ENCODE measurements at places on chromosomes 16 and 17. TPM values are rescaled to one million over a fixed set of nuclear protein-coding genes. Genes with fewer than 3 reads are reported as not detected.

DNA sequence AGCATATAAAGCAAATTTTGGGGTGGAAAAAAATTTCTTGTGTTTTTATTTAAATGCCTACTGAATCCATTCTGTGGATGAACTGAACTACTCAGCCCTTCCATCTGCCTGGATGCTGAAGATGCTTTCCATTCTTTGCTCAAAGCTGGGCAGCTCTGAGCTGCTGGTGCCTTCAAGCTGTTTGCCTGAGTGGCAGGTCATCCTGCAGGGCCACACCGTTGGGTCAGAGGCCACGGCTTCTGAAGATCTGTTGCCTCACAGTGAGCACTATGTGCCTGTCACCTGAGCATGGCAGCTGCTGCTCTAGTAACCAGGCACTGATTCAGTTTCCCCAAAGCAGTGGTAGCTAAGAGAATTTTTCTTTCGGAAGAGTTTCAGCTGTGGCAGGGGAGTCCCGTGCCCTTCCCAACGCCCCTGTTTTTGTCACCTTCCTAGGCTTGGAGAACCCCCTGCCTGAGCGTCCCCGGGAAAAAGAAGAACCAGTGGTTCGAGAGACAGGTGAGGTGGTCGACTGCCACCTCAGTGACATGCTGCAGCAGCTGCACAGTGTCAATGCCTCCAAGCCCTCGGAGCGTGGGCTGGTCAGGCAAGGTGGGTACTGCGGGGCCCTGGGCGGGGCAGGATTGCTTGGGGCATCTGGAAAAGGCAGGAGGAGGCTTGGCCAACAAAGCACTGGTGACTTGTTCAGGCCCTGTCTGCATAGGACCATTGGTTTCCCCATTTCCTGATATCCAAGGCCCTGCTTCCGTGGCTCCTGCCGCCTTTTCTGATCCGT, 8.5 kb downstream of the PLK1 start:
- no peak for DNase-seq

DNA sequence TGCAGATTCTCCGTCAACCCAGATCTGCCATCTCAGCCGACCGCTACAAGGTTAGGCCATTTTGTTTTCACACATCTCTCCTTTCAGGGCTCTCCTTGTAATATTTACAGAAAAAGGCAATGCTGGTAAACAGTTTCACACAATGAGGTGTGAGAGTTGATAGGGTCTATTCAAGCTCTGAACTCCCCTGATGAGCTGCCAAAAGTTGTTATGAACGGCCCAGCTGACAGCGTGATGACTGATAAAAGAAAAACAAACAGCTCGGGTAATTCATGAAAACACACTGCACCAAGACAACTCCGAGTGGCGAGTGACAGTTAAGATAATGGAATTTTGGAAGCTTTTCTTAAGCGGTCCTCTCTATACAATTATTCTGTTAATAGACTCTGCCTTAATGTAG, 68.1 kb upstream of the IRX5 start:
- DNase-seq, result no peak

DNA sequence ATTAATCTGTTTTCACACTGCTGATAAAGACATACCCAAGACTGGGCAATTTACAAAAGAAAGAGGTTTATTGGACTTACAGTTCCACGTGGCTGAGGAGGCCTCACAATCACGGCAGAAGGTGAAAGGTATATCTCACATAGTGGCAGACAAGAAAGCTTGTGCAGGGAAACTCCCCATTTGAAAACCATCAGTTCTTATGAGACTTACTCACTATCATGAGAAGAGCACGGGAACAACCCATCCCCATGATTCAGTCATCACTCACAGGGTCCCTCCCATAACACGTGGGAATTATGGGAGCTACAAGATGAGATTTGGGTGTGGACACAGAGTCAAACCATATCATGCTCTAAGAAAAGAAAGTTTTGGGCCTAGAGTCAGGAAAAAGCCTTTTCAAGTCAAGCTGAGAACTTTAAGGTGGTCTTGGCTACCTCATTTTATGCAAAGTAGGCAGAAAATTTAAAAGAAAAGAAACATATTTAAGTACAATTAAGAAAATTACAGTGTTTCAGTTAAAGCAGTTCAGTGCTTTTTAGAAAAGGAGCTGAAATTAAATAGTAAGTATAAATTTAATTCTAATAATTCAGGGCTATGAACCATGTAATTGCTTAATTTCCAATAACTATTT, 24.9 kb upstream of the CRYM start:
- DNase-seq, result no peak

DNA sequence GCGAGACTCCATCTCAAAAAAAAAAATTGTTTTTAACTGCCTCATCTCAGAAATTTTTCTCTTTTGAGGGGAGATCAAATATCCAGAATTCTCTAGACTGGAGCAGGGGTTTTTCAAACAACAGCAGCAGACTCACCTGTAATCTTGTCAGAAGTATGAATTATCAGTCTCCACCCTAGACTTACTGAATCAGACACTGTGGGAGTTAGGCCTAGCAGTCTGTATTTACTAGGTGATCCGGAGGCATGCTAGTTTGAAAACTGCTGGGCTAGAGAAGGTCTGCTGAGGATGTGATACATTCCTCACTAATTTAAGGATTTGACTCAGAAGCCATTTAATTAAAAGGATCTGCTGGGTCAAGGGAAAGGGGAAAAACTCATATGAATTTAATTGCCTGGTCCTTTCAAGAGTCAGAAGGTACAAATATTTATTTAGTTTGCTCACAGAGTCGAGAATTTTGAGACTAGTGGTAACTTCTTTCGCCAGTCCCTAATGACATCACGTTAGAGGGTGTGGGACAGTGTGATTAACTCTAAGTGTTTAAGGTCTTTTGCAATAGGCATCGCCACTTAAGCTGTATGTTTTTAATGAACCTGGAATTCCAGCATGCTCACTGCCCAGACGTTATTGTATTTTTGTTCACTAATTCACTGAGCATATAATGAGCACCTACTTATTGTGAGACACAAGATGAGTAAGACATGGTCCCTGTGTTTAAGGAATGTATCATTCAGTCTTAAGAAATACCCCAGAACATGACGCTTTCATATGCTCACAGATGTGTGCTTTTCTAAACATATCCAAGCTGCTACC, 14.2 kb downstream of the ATP6V0A1 start:
- no peak for DNase-seq

GRCh38 chr17:47604598-47604927, 45.2 kb upstream of the KPNB1 start:
- DNase-seq, result no peak

- DNase-seq, result no peak
Observed at GRCh38 chr16:78211946-78212345, 112.5 kb downstream of the WWOX start.

DNA sequence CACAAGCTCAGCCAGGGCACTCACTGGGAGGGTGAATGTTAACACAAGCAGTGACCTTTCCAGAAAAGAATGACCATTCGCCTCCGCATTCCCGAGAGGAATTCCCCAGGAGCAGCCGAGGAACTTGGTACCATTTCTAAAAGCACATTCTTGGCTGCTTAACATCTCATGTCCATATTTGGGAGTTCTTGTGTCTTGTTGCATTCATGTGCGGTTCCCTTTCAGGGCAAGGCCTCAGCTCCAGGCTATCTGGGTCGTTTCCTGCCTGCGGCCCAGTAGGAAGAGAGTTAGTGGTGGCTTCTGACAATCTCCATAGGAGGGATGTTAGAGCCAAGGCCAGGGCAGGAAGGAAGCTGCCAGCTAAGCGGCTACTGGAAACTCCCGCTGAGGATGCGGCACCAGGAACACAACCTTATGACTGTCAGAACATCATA, 27.8 kb upstream of the MEAK7 start:
- no peak for DNase-seq

- DNase-seq, result no peak
Observed at GRCh38 chr16:79169239-79169638, 431.3 kb downstream of the MAF start.

GRCh38 chr16:53946746-53947386, 242.9 kb downstream of the FTO start:
- no peak for DNase-seq

GRCh38 chr17:79201536-79202227, 127.1 kb downstream of the ENGASE start:
- no peak for DNase-seq

GRCh38 chr17:6422654-6423241, 12.2 kb downstream of the AIPL1 start:
- DNase-seq, result no peak

- DNase-seq, result no peak
Observed at GRCh38 chr16:65106757-65107156, 15.1 kb downstream of the CDH11 start.

DNA sequence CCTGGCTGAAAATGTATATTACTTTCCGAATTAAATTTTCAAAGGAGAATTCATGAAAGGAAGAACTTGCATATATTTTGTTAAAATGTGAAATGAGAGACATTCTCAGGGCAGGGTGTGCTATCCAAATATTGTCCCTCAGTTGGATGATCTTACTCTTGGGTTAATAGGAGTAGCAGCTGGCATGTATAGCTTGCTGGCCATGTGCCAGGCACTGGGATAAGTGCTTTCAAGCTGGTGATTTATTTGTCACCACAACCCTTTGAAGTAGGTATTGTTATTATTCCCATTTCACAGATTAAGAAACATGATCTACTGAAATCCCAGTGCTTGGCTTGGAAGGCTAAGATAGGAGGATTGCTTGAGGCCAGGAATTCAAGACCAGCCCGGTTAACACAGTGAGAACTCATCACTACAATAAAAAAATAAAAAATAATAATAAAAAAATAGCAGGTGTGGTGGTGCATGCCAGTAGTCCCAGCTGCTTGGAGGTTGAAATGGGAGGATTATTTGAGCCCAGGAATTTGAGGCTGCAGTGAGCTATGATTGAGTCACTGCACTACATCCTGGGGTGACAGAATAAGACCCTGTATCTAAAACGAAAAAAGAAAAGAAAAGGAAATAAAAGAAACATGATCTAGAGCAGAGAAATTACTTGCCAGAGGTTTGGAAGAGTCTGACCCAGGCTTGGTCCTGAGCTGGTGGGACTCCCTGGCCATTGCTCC, 11.6 kb upstream of the MPHOSPH6 start:
- no peak for DNase-seq

DNA sequence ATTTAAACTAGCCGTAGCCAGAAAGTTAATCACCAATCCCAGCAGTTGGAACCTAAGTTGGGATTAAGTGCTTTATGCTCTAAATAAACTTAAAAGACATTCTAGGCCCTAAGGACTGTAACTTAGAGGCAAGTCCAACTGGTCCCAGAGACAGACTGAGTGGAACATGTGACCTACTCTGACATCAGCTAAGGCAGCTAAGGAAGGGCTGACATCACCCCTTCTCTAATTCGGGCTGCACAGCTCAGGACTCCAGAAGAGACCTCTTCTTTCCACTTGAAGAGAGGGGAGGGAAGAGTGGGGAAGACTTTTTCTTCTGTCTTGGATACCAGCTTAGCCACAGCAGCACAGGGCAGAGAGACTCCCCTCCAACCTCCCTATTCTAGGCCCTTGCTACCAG, 565.2 kb downstream of the CDH8 start:
- no peak for DNase-seq

GRCh38 chr17:19978805-19979211, 1.2 kb upstream of the AKAP10 start:
- no peak for DNase-seq

DNA sequence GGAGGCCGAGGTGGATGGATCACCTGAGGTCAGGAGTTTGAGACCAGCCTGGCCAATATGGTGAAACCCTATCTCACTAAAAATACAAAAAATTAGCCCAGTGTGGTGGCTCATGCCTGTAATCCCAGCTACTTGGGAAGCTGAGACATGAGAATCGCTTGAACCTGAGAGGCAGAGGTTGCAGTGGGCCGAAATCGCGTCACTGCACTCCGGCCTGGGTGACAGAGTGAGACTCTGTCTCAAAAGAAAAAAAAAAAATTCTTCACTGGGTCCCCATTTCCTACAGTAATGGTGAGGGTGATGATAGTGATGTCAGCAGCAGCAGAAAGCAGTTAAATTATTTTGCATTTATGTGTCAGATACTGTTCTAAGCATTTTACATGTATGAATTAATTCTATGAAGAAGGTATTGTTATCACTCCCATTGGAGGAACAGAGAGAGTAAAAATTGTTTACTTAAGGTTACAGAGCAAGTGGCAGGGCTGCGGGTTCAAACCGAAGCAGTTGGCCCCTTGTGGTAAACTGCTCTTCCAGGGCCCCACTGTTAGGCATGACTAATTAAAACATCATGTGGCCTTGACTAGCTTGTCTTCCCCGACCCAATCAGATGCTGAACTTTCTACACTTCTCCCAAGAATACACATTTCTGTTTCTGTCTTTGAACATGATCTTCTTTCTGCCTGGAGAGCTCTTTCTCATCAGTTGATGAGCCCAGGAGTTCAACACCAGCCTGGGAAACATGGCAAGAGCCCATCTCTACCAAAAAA, 45.8 kb downstream of the STAT3 start:
- no peak for DNase-seq

GRCh38 chr16:10239640-10240039, 57.4 kb upstream of the GRIN2A start:
- no peak for DNase-seq

DNA sequence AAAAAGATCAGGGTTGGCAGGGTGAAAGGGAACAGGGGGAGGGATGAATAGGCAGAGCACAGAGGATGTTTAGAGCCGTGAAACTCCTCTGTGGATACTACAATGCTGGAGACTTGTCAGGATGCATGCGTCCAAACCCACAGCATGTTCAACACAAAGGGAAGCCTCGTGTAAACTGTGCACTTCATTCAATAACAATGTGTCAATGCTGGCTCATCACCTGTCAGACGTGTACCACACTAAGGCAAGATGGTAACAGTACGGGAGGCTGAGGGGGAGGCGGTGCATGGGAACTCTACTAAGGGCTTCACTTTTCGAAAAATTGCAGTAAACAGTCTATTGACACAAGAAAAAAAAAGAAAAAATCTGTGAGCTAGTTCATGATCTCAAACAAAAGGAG, 63.7 kb downstream of the C16orf95 start:
- no peak for DNase-seq

DNA sequence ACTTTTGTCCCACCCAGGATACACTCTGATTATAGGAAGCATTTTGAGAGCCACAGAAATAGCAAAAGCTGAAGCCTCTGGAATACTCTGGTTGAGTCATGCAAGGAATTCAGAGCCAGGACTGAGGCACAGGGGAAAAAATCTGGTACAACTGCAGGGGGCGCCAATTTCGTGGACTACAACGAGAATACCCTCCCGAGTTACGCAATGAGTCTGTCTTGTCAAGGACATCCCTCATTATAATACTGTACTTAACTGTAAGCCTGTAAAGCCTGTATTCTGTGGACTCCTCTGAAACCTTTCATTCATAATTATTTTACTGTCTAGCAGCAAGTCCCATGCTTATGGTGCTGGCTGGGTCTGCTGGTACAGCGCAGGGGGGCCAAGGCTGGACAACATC, 7.8 kb downstream of the HOXB1 start:
- no peak for DNase-seq

CHMP6 gene
- 57.8 TPM for total RNA-seq

FN3K gene
- 56.3 TPM for total RNA-seq

ZACN gene
- total RNA-seq, result not detected

OR2C1 gene
- total RNA-seq, result not detected

RAB26 gene
- 25.5 TPM for total RNA-seq

SLC6A2 gene
- total RNA-seq, result not detected

TMEM92 gene
- 50.7 TPM for total RNA-seq

GRIN2A gene
- total RNA-seq, result 2.5 TPM

PRR35 gene
- not detected for total RNA-seq

KRT39 gene
- not detected for total RNA-seq

Data from Peyer's patch (tissue), 4 donors.